Activated naive CD4-positive, alpha-beta T cell treated with anti-CD3 and anti-CD28 coated beads, Interleukin-2, amount 50 U/mL, for 72 hours (primary cell): ENCODE measurements at places on chromosomes 4 and X. TPM values are rescaled to one million over a fixed set of nuclear protein-coding genes. Genes with fewer than 3 reads are reported as not detected.

Gene GSX2
- total RNA-seq = not detected

Gene SLC6A8
- total RNA-seq = 0.16 TPM

DNA sequence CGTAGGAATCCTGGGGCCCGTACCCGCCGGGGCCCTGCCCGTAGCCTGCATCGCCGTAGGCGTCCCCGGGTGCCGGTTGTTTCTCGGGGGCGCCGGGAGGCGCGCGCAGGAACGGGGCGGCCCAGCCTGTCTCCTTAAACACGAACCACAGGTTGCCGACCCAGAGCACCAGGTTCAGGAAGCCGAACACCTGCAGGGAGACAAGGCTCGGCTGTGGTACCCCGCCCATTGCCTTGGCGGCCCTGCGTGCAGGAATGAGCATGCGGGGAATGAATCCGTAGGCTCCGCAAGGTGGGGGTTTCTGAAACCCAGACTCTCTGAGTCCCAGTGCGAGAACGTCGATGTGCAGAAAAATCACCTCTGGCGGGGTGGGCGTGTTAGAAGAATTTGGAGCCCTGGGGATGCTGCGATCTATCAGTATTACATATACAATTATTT, 5.4 kb upstream of the PRICKLE3 start:
- DNase-seq = no peak

- no peak for DNase-seq
Measured at GRCh38 chr4:184250795-184251669, 33.4 kb upstream of the ENPP6 start.

DNA sequence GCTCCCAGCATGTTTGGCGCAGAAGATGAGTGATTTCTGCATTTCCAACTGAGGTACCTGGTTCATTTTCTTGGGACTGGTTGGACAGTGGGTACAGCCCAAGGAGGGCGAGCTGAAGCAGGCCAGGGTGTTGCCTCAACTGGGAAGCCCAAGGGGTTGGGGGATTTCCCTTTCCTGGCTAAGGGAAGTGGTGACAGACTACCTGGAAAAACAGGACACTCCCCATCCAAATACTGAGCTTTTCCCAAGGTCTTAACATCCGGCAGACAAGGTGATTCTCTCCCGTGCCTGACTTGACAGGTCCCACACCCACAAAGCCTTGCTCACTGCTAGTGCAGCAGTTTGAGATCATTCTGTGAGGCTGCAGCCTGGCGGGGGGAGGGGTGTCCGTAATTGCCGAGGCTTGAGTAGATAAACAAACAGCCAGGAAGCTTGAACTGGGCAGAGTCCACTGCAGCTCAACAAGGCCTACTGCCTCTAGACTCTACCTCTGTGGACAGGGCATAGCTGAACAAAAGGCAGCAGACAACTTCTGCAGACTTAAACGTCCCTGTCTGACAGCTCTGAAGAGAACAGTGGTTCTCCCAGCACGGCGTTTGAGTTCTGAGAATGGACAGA, 307.7 kb upstream of the ARSJ start:
- no peak for DNase-seq

Gene GPR143
- total RNA-seq = not detected

GRCh38 chrX:113370006-113370405, 529.4 kb upstream of the AMOT start:
- DNase-seq = no peak

Gene AFP
- total RNA-seq = not detected

- DNase-seq = no peak
Measured at GRCh38 chr4:53716471-53717063, 125.3 kb upstream of the LNX1 start.

Gene S100P
- 1.7 TPM for total RNA-seq

Gene CFAP299
- total RNA-seq = not detected

Gene MAGEA9
- not detected for total RNA-seq

DNA sequence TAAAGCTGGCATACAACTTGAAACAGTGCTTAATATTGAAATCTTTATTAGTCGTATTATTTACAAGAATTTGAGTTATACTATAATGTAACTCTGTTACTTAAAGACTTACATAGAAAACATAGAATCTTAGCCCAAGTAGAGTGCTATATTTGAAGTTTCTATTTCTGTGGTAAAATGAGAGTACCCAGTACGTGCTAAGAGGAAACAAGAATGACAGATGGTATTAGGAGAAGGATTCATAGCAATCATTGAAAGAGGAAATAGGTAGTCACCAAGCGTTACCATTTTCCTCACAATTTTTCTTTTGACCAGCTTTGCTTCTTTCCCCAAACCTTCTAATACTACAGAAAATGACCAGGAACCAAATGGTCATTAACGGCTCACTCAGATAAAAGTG, 412.1 kb upstream of the GRIA3 start:
- DNase-seq = no peak

Gene CSN1S1
- not detected for total RNA-seq

- peak; percentile 72 for DNase-seq
Measured at GRCh38 chr4:99811850-99812249, 4.8 kb upstream of the DAPP1 start.

Gene DCAF12L2
- not detected for total RNA-seq

- no peak for DNase-seq
Measured at GRCh38 chr4:118390121-118390520, 37.3 kb upstream of the PRSS12 start.

- DNase-seq = peak; percentile 5
Measured at GRCh38 chr4:69881173-69881773, 21.3 kb upstream of the SULT1E1 start.

Gene NDST3
- total RNA-seq = not detected

Gene CSAG3
- total RNA-seq = not detected

DNA sequence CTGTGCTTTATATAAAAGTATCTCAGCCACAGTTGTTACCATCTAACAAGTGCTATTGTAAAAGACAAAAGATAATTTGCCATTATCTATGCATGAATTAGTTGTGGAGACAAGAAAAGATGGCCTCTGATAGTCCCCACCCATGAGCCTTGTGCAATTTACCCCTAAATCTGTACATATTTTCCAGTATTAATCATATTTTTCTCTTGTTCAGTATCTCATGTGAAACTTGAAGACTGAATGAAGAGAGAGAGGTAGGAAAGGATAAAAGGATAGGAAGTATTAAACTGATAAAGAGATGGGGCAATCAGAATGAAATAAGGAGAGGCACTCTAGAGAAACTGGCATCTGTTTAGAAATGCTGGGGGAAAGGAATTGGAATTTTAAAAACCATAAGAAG, 3.7 kb downstream of the MYOZ2 start:
- no peak for DNase-seq

GRCh38 chr4:89486042-89486441, 178.4 kb upstream of the GPRIN3 start:
- DNase-seq = no peak

Gene PYURF
- 18.3 TPM for total RNA-seq

Gene LRIT3
- 0.33 TPM for total RNA-seq

GRCh38 chrX:11397680-11398079, 104.5 kb downstream of the AMELX start:
- no peak for DNase-seq

DNA sequence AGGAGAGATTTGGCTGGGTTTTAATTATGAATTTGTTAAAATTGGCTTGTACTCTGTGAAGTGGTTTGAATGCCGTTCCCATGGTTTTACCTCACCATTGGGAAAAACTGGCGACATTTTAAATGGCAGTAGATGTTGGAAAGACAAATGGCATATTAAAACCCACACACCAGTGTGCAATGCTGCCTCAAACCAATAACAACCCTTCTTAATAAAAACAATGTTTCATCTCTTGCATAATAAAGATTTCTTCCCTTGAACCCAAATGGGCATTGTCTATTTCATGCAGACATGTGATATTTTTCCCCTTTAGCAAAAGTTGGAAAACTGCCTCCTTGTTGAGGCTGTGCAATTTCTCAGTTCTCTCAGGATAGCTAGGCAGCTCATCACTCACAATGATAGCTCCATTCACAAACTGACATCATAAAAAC, 33.7 kb downstream of the GABRB1 start:
- DNase-seq = no peak

- DNase-seq = no peak
Measured at GRCh38 chrX:131399678-131400428, 110.7 kb upstream of the IGSF1 start.

DNA sequence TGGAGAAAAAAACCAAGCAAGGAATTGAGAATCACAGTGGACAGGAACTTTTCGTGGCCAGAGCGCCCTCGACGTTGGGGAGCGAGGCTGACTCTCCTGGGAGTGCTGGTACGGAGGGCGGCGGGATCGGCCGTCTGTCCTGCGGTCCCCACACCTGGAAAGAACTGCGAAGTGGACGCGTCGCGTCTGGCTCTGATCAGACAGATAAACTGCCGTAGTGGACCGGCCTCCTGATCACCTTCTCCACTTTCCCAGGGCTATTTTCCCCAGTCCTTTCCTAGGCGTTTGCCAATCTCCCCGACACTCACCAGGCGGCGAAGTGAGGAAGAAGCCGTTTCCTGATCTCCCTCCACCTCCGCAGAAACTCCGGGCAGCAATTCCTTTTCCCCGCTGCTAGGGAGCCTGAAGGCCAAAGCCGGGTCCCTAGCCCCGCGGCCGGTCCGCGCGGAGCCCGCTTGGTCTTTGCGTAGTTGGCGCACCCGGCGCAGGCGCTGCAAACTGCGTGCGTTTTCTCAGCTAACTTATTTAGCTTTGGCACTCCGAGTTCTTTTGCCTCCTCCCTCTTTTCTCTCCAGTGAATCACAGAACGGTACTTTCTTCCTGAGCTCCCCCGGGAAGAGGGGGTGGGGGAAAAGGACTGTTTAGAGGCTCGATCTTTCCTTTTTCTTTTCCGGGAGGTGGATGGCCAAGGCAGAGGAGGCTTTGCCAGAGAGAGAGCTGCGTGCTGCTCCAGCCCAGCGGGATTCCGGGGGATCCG, at the start of gene ARSJ:
ARSJ (minus strand) TSS at position 500 of the 757 bp plus-strand sequence. CDS start 813 bp downstream, outside the sequence.
- no peak for DNase-seq

Gene ADH1A
- total RNA-seq = not detected

GRCh38 chr4:183588169-183588675, 70.8 kb downstream of the RWDD4 start:
- no peak for DNase-seq

Gene WAS
- 93.0 TPM for total RNA-seq

Gene TRIM2
- total RNA-seq = 0.32 TPM

GRCh38 chr4:109969919-109970318, 57.2 kb downstream of the EGF start:
- DNase-seq = no peak

- DNase-seq = no peak
Measured at GRCh38 chr4:74123065-74123728, 24.2 kb upstream of the CXCL2 start.

GRCh38 chr4:107824350-107825071, at the start of gene SGMS2:
TSS of gene SGMS2 (plus strand) at chr4:107824932. CDS start at chr4:107895554, 70,622 bp downstream.
- DNase-seq = peak; percentile 78

GRCh38 chrX:9681422-9681821, 84.2 kb downstream of the GPR143 start:
- DNase-seq = no peak
